IMR-90 (cell line): ENCODE measurements at places on chromosomes 5 and 9.

GRCh38 chr5:179153341-179153901, 93.2 kb downstream of the ZNF354C start:
- DNase-seq = no peak

DNA sequence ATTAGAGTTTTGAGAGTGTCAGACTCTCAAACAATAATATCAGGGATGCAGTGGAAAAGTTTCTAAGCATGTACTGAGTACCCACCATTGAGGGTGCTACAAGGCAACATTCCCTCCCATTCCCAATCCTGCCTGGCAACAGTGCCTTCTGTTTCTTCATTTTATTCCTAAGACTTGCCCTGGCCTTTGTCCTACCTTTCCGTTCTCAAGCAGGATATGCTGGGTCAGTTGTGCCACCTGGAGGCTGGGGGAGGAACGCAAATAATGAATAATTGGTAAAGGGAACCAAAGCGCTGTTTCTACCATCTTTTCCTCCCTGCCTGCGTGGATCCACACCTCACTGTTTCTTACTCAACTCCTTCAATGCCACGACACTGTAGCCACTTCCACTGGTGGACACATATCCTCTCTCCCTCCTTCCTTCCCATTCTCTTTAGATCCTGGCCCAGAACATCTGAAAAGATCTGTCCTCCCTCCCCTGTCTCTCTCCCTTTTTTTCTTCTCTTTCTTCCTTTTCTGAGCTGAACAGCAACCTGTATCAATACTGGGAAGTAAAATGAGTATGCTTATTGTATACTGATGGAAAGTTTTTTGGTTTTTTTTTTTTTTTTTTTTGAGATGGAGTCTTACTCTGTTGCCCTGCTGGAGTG, 149.5 kb downstream of the C9orf152 start:
- peak; percentile 52 for DNase-seq

GRCh38 chr9:127562841-127563401, 49.2 kb upstream of the STXBP1 start:
- peak; percentile 87 for DNase-seq

- no peak for DNase-seq
Measured at GRCh38 chr5:180170106-180170809, 38.8 kb downstream of the RASGEF1C start.

DNA sequence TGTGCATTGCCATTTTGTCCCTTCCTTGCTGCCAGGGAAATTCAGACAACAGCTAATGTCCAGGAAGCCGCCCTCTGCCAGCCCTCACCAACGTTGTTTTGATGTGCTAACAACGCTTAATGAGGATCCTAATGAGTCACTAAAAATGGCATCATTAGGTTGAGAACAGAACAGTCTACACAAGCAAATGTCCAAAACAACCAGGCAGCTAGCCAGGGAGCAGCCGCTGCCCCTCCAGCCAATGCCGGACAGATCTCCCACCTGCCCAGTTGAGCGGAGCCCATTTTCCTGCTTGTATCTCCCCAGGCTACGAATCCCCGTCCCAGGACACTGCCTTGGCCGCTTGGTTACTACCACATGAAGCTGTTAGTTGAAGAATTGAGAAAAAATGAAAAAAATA, 40.4 kb upstream of the UNC5A start:
- no peak for DNase-seq

DNA sequence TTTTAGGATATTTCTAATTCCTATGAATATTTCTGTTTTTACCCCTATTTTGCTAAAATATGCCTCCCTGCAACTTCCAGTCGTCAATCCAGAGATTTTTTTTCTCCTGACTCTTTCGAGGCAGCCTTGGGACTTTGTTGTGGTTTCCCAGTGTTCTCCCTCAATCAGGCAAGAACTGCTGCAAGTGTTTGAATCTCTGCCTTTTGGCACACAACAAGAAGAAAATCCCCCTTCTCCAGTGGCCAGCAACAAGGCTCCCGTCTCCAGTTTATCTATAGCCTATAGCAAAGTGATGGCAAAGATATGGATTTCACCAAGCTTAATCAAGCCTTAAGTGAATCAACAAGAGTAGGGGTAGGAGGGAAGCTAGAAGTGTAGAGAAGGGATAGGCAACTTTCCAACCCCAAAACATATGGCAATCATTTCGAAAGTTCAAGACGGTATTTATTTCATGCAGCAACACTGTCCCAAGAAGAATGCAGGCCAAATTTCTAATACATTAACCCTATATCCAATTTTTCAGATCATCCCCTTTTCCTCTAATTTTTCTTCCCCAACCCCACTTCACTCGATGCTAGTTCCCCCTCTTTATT, 37.7 kb upstream of the PAPPA start:
- DNase-seq = peak; percentile 78

DNA sequence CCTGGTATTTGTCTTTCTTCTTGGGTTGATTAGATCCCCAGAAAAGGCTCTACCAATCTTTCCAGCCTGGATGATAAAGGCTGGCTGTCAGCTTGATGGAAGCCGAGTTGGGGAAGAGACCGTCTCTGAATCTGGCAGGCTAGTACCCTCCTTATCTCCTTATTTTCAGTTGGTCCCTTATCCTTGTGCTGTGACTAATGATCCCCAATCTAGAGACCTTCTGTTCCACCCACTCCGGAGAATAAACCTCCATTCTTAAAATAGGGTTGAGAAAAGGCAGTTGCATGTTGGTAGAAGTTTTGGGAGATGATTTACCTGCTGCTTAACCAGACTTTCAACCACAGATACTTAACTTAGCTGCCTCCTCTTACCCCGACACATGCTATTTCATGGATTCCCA, 52.3 kb downstream of the PRKACG start:
- no peak for DNase-seq

- no peak for DNase-seq
Measured at GRCh38 chr9:95528908-95529502, 12.2 kb upstream of the PTCH1 start.
